ENCODE measurements at places on chromosomes 6 and 20. TPM values are rescaled to one million over a fixed set of nuclear protein-coding genes. Genes with fewer than 3 reads are reported as not detected.
A peak's percentile ranks its signal among the peaks of the same experiment; 100 is the strongest.

GRCh38 chr20:47998736-47999135 is 213.5 kb upstream of the SULF2 start:
- no peak for DNase-seq
- H3K36me3 ChIP-seq, result no peaks in the 10 kb centered on the region
- H3K27ac ChIP-seq, result no peak overlapping the region
- no peaks in the 10 kb centered on the region for H3K27me3 ChIP-seq
- H3K4me1 ChIP-seq, result peaks cover 3% of the 10 kb centered on the region

OR2H1 gene
- total RNA-seq, result not detected

C6orf141 gene
- not detected for total RNA-seq

DNA sequence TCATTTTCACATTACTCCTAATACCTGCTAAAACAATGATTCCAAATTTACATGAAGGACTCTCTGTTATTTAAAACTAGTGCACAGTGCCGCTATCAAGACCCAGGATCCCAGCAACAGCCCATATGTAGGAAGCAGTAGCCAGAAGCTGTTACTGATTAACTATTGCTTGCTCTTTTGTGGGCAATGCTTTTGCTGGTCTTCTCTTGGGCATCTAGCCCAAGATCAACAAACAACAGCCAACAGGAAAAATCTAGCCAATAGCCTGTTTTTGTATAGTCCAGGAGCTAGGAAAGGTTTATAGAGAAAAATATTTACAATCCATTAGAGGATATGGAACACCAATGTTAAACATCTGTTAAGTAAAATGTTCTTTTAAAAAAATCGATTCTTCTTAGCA is 22.1 kb upstream of the TENT5A start:
- H3K36me3 ChIP-seq, result no peaks in the 10 kb centered on the region
- H3K27me3 ChIP-seq, result no peaks in the 10 kb centered on the region
- no peak overlapping the region for H3K4me3 ChIP-seq
- no peak overlapping the region for H3K27ac ChIP-seq
- DNase-seq, result no peak
- no peaks in the 10 kb centered on the region for H3K4me1 ChIP-seq

DNA sequence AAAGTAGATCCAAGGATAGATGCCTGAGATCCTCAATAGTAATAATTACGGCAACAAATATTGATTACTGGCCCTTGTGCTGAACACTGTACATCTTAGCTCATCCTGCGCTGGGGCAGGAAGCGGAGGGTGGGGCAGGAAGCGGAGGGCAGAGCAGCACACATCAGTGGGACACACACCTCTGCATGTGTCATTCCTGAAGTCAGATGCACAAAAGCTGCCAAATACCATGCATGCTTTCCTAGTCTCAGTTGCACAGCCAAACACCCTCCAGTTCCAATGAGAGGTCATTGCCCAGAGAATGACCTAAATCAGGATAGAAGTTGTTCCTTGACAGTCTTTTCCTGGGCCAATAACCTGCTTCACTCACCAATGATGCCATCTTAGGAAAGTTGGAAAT is 74.4 kb upstream of the FOXC1 start:
- peak; percentile 61 for DNase-seq
- peaks cover 39% of the 10 kb centered on the region for H3K4me1 ChIP-seq
- H3K36me3 ChIP-seq, result no peaks in the 10 kb centered on the region
- no peak overlapping the region for H3K4me3 ChIP-seq
- no peaks in the 10 kb centered on the region for H3K27me3 ChIP-seq

DNA sequence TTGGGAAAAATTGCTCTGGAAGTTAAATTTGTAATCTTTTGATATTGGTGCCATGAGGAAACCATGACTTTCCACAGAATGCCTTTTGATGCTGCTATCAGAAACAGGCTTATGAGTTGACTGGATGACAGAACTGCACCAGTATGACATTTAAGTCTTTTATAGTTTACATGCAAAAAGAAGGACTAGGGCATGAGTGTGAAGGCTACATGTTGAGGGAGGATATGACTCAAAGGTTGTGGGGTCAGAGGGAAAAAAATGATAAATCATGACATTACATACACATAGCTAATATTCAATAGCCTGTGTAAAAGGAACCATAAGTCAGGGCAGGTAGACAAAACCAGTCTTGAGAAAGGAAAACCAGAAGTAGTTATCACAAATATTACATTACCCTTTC is 182.2 kb downstream of the COL12A1 start:
- H3K4me1 ChIP-seq, result no peaks in the 10 kb centered on the region
- no peaks in the 10 kb centered on the region for H3K36me3 ChIP-seq
- no peak for DNase-seq
- no peak overlapping the region for H3K4me3 ChIP-seq

DNA sequence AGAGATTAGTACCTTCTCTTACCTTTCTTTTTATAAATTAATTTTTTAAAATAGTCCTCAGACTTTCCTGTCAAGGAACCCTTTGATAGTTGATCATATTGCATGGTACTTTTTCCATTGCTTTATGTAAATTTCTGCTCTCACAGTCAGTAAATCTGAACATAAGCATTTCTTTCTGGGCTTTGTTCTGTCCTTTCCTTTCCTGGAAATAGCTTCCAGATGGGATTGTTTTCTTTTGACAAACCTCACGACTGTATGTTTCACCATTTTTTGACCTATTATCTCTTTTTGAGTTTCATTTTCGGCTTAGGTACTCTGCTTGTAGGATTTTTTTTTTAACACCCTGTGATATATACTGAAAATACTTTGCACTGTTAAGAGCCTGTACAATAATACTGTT is 32.6 kb downstream of the UTRN start:
- H3K27ac ChIP-seq, result no peak overlapping the region
- peaks cover 2% of the 10 kb centered on the region for H3K36me3 ChIP-seq
- no peak overlapping the region for H3K4me3 ChIP-seq
- H3K4me1 ChIP-seq, result peaks cover 22% of the 10 kb centered on the region
- DNase-seq, result no peak

RPN2 gene
- total RNA-seq, result 136 TPM

DNA sequence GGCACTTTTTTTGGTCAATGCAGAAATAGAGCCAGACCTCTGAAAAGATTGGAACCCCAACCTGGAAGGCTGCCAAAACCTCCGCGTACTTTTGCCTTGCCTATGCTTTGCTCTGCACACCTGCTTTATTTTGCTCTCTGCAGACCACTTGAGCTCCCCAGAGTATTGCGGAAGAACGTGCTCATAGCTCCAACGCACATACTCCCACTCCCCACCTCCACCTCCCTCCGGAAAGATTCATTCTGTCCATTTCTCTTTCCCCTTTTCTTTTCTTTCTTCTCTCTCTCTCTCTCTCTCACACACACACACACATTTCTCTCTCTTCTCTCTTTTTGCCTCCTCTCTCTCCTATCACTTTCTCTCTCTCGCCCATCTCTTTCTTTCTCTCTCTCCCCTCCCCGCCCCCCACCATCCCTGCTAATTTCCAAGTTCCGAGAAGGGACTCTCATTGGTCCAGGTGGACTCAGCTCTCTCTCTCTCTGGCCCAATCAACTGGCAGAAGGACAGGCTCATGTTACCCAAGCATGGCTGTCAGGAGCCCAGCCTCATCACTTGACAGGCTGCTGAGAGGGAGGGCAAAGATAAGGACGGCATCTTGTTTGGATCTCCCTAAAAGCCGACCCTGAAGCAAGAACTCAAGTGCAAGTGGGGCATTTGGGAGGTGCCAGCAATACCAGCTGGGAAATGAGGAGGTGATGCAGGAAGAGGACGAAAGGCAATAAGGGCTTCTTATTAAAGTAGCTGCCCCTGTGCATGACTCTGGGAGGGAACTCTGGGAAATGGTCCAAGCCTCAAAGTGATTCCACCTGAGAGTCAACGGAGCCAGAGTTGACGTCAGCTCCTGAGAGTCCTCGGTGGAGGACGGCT is 246.1 kb downstream of the LY86 start:
- DNase-seq, result no peak
- peaks cover 3% of the 10 kb centered on the region for H3K27me3 ChIP-seq
- no peak overlapping the region for H3K27ac ChIP-seq
- no peaks in the 10 kb centered on the region for H3K36me3 ChIP-seq

- no peak for DNase-seq
- no peak overlapping the region for H3K4me3 ChIP-seq
- H3K36me3 ChIP-seq, result no peaks in the 10 kb centered on the region
- H3K27me3 ChIP-seq, result peaks cover 4% of the 10 kb centered on the region
- no peak overlapping the region for H3K27ac ChIP-seq
- H3K4me1 ChIP-seq, result peaks cover 37% of the 10 kb centered on the region
Observed at GRCh38 chr20:62643521-62644043, 1.3 kb downstream of the SLCO4A1 start.

DNA sequence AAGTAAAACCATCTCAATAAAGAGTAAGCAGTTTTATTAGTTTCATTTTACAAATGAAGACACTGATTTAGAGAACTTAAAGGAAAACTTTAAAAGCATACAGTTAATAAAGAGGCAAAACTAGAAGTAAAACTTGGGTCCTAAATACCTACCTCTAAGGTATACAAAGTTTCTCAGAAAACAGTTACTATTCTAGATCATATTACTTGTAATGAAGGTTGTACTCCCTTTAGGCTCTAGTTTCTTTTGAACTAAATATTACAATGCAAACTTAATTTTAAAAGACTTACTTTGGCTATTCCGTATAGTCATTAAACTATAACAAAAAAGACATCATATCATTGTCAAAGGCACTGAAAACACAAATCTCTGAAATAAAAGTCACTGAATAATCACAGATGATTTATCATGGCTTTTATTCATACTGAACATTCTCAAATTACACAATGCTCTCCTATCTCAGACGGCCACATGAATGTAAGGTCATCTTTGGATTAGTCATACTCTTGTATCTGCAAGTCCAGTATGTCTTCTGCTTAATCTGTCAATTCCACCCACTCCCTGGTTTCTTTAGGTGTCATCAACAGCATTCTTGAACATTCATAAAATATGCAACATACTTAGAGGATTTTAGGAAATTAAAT is 361.6 kb upstream of the RUNX2 start:
- H3K27ac ChIP-seq, result no peak overlapping the region
- H3K27me3 ChIP-seq, result no peaks in the 10 kb centered on the region
- no peak overlapping the region for H3K4me3 ChIP-seq
- no peak for DNase-seq

DNA sequence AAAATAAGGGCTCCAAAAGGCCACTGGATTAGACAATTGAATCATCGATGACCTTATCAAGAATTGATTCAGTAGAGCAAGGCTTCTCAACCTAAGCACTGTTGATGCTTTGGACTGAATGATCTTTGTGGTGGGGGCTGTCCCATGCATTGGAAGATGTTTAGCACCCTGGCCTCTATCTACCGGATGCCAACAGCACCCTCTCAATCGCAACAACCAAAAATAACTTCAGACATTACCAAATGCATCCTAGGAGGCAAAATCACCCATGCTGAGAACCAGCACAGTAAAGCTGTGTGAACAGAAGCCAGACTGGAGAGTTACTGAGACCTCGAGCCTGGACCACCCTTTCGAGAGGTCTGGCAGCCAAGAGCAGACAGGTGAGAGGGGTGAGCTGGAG is 67.5 kb downstream of the TBC1D7 start:
- DNase-seq, result no peak
- peak overlapping the region; percentile 39 for H3K27ac ChIP-seq
- no peaks in the 10 kb centered on the region for H3K27me3 ChIP-seq
- peaks cover 12% of the 10 kb centered on the region for H3K4me1 ChIP-seq
